T-helper 1 cell (primary cell): ENCODE measurements at places on chromosomes 3 and 15.

GRCh38 chr15:66780973-66781718 is 79.1 kb downstream of the SMAD6 start:
- DNase-seq = no peak

- DNase-seq = no peak
These were observed 856.8 kb downstream of the OTOL1 start for GRCh38 chr3:162353414-162353813.

- DNase-seq = no peak
These were observed 179.3 kb downstream of the FRMD5 start for GRCh38 chr15:44015545-44016305.

DNA sequence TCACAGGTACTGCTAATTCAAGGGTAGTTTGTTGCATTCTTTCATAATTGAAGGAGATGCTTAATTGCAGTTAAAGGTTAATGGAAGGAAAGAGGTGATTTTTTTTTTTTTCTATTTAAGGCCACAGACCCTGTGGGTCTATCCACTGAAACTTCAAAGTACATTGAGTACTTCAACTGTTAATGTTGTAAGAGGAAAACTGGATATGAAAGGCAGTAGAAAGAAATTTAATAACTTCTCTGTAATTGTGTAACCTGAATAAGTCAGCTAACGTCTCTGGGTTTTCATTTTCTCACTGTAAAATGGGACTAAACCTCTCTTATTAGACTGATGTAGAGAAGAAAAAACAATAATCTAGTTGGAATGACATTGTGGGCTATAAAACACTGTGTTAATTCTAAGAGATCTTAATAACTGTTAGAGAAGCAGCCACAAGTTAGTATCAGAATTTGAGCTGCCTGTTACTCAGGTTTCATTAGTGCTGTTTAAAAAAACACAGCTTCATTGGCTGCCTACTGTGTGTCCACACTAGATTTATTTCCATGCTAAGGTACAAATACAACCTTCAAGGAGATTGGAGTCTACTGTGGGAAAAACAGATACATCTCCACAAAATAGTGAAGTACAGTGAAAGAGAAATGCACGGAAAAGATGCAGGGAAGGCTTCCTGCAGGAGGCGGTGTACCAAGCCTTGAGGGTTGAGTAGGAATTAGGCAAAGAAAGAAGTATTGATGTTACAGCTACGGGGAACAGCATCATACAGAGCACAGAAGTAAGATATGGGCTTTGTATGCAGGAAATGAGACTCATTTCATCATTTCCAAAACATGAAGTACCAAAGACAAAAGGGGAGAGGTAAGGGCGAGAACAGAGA is 483.6 kb downstream of the TAFA4 start:
- no peak for DNase-seq

GRCh38 chr3:195549931-195550519 is 6.9 kb upstream of the PPP1R2 start:
- DNase-seq = peak; percentile 69

DNA sequence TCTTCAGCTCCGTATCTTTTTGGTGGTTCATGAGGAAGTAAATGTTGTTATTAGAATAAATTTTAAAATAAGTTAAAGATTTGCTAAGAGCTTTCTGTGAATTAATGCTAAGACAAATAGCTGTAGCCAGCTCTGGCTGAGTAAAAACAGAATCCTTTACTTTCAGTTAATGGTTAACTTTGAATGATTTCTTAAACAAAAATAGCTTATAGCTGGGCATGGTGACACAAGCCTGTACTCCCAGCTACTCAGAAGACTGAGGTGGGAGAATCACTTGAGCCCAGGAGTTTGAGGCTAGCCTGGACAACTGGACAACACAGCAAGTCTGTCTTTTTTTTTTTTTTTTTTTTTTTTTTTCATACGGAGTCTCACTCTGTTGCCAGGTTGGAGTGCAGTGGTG is 25.0 kb downstream of the TCAIM start:
- DNase-seq = no peak

DNA sequence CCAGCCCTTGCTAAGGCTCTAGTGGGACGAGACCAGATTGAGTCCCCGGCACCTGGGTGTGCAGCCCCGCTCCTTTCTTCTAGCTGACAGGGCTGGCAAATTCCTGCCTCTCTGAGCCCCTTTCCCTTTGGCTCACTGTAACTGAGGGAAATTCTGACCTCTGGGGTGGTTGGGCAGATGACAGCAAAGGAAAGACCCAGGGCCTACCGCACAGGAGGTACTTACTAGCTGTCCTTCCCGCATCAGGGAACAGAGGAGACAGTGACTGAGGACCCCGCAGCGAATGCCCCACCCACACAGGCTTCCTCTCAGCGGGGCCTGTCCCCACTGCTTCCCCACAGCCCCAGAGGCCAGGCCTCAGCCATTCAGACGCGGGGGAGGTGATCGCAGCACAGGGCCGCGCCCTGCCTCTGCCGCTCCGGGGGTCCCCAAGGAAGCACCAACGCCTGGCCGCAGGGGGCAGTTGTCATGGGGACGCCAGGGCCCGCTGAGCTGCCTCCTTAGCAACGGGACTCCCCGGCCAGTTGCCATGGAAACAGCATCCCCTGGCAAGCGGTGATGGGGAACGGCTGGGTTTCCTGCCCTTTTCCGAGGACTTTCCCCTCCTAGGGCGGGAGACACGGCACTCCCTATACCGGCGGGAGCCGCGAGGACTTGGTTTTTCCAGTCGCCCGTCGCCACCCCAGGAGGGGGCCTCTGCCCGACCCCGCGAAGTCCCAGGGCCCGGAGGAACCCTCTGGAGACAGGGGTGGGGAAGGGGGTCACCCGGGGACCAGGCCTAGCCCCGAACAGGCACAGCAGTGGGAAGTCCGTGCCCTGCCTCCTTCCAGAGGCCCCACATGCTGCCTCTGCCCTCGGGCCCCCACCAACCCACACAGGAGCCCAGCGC is 50.1 kb downstream of the HCN4 start:
- no peak for DNase-seq

DNA sequence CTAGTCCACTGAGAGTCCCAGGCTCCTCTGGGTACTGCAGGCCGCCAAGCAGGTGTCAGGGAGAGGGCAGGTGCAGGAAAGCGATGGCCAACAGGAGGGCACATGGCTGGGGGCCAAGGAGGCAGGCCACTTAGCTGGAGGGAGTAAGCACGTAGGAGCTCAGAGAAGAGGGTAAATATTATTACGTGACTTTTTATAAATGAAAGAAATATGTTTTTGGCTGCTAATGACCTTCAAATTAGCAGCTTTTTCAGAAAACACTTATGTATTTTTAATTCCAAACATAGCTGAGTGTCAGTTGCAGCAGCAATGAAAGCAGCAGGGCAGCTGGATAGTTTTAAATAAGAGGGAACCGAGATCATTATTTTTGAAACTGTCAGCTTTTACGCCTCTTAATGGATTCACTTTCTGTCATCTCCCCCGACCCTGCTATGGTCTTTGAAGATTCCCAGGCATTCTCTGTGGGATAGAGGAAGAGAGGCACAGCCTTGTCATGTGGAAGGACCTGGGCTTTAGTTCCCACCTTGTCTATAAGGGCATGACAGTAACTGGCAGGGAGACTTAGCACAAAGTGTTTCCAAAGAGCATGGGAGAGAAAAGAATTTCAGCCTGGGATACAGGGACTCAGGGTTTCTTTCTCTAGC is 477.1 kb downstream of the EPHB1 start:
- no peak for DNase-seq

- no peak for DNase-seq
These were observed 29.9 kb downstream of the UBE3A start for GRCh38 chr15:25408929-25409328.

DNA sequence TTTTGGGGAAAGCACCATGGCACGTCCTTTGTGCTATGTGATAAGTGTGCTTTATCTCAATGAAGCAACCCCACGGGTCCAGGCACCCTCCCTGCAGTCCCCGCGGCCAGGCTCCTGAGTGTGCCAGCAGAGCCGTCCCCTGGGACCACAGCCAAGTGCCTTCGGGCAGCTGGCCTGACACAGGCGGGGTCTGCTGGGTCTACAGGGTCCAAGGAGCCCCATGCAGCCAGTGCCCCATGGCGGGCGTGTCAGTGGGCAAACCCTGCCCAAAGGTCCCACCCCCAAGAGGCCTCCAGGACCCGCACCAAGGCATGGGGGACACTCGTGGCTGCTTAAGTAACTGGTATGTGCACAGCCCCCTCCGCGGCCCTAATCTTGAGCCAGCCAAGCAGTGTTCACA is 35.3 kb downstream of the KLHL25 start:
- no peak for DNase-seq

DNA sequence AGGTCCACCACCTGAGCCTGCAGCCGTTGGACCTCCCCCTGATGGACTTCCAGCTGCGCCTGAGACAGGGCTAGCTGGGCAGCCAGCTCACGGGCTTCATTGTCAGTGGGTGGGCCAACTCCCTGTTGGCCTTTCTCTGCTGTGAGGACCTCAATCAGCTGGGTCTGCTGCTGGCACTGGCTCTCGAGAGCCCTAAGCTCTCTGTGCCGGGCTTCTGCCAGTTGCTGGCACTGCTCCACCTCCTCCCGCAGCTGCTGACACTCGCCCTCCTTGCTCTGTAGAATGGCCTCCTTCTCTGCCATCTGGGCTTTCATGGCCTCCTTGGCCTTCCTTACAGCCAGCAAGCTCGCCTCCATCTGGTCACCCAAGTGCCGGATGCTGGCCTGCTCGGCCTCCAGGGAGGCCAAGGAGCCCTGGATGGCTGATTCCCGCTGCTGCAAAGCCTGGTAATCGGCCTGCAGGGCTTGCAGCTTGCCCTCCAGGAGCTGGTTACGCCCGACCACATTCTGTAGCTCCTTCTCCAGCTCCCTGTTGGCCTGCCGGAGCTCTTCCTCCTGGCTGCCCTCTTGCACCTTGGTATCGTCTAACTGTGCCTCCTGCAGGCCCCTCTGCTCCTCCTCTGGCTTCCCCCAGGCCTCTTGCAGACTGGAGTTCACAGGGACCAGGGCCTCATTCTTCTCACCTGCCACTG is 23.8 kb downstream of the CXCR6 start:
- DNase-seq = no peak

GRCh38 chr15:98815207-98815606 is 166.9 kb downstream of the IGF1R start:
- DNase-seq = no peak

GRCh38 chr3:146554151-146554760 is 9.8 kb upstream of the PLSCR1 start:
- no peak for DNase-seq

GRCh38 chr3:127221037-127221436 is 28.1 kb downstream of the PRR23E start:
- DNase-seq = no peak

DNA sequence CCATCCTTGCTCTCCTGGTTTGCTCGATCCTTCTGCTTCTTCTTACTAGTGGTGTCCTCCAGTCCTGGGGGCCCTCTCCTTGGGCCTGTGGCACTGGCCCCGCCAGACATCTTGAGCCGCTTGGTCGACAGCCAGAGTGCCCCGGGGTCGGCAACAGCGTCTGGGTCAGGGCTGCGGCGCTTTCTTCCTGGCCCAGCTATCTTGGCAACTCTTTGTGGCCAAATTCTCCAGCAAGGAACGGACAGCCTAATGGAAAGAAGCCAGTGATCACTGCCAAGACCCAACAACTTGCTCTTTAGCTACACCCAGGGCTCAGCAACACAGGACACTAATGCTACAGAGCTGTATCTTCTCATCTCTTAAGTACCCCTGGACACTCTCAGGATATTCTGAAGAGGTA is 1.6 kb downstream of the USP19 start:
- DNase-seq = no peak

DNA sequence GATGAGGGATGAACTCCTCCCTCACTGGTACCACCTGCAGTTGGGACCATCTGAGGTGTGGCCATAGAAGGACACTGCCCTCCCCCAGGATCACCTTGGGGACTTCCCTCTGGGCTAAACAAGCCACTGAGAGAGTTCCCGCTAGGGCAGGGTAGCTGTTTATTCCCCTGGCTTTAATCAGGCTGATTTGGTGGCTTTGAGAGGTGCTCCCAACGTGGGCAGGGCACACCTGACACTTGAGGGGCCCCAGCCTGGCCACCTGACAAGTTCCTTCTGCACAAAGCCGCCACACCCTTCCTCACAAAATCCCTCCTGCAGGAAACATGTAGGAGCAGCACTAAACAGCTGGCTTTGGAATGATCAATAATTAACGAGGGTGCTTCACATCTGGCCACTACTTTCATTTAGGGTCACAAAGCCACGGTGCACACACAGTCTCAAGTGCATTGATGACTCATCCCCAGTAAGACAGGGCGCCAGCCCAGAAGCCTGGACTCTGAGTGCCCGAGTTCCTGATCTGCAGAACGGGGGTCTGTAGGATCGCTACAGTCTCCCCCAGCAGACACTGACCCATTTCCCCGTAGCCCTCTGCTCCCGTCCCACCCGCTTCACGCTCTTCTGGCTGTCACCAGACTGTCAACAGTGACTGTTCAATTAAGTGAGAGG is 75.1 kb downstream of the ATP10A start:
- no peak for DNase-seq

DNA sequence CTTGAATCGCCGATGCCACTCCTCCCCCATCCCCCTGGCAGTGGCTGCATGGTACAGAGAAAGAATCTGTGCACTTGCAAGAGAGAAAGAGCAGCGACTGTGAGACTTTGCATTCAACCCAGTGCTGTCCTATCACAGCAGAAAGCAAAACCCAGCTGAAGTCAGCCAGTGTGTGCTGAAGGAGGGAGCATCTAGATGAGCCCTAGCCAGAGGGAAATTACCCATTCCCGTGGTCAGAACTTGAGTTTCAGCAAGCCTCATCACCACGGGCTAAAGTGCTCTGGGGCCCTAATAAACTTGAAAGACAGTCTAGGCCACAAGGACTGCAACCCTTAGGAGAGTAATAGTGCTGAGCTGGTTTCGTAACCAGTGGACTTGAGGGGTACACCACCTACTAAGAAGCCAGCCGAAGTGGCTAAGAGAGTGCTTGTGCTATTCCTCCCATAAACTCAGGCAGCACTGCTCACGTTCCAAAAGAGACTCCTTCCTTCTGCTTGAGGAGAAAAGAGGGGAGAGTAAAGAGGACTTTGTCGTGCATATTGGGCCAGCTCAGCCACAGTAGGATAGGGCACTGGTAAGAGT is 15.2 kb upstream of the PIK3R4 start:
- DNase-seq = no peak

DNA sequence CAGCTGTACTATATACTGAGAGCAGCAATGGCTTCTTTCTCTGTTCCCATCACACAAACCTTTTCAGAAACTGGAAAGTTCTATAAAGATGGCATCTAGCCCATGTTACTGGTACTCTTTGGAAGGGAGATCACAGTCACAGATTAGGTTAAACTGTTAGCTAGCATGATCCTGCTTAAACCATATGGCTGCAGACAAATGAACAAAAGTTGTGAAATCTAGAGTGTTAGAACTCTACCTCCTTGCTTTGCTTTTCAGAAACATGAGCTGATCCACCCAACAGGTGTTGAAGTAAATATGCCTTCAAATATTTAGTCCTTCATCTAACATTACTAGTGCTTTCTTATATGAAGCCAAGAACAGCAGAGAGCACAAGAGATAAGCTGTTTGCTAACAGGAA is 102.6 kb downstream of the SNRK start:
- peak; percentile 17 for DNase-seq

- DNase-seq = no peak
These were observed 53.3 kb upstream of the ZNF385D start for GRCh38 chr3:21804330-21804729.

- DNase-seq = no peak
These were observed 10.0 kb upstream of the MECOM start for GRCh38 chr3:169673521-169673920.
